ENCODE measurements at places on chromosomes 7 and 10.

- DNase-seq = no peak
Measured at GRCh38 chr7:73966062-73966940, 61.7 kb upstream of the ELN start.

DNA sequence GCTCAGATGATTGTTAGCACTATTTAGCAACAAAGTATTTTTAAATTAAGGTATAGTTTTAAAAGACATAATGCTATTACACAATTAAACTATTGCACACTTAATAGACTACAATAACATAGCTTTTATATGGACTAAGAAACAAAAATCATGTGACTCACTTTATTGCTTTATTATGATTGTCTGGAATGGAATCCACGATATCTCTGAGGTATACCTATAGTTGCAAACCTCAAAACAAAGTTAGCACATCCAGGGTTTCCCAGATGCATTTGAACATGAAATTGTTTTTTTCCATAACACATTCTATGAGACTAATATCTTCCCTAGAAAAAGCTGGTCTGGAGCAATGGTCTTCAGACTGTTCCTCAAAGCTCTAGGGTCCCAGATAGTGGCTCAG is 18.3 kb upstream of the RPEL1 start:
- no peak for DNase-seq

DNA sequence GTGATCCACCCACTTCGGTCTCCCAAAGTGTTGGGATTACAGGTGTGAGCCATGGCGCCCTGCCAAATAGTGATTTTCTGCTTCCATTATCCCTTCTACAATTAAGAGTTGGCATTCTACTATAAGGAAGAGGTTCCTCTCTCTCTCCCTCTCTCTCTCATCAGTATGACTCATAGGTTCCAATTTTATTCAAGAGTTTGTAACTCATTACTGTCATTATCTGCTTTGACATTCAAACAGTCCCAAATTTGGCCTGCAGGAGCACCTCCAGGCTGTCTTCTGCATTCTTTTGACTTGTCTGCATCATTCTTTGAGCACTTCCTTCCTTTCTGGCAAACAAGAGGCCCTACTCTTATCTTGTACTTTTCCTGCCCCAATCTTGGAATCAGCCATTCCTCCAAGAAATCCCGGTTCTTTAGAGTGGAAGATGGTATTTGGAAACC is 33.2 kb upstream of the CALU start:
- DNase-seq = peak; percentile 47

DNA sequence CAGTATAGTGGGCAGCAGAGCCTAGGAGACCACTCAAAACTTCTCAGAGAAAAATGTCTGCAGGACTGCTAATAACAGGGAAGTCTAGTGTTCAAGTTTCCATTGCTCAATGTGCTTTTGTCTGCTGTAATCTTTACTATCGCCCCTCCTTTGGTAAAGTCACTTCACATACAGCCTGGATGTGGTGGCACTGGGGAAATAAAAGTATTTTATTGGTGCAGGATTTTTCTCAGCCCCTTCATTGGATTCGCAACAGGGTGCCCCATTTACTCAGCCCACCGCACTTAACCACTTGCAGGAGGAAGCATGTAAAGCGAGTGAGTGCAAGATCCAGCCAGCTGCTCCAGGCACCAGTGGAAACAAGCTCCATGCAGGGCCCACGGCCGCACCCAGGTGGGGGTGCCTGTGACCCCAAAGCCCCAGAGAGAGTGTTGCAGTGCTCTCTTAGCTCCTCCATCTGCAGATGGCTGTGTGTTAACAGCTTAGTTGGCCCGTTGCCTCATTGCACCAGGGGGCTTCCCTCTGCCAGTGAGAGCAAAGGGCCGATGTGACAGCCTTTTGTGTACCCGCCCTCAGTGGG is 163.5 kb upstream of the TMEM72 start:
- DNase-seq = no peak

DNA sequence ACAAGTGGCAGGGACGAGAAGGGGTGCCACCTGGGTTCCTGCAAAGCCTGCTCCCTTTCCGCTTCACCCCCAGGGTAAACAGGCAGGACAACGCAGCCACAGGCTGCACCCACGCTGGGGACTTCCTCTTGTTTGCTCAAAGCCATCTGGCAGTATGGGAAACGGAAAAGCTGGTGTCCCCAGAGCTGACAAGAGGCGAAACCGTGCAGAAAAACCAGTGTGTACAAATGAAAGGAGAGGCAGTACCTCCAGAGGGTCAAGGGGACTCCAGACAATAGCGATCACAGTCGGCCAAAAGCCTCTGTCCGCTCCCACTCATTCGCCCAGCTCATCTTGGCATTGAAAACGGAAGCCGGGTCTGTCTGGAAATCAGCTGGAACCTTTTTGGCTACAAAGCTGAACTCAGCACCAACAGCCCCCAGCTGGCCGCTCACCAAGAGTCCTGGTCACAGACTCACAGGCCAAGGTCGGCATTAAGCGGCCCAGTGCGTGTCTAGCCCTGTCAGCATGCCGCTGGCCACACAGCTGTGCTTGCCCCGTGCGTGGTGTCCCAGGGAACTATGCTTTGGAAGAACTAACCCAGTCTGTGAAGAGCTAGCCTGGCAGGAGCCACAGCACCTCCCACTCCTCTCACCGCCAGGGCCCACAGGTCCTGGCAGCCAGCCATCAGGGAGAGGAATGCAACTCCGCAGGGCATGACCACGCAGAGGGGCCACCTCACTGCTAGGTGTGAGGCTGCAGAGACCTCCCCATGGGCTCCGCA is 10.4 kb downstream of the TNS3 start:
- peak; percentile 93 for DNase-seq

- no peak for DNase-seq
Measured at GRCh38 chr10:132626019-132626760, 88.6 kb downstream of the INPP5A start.

DNA sequence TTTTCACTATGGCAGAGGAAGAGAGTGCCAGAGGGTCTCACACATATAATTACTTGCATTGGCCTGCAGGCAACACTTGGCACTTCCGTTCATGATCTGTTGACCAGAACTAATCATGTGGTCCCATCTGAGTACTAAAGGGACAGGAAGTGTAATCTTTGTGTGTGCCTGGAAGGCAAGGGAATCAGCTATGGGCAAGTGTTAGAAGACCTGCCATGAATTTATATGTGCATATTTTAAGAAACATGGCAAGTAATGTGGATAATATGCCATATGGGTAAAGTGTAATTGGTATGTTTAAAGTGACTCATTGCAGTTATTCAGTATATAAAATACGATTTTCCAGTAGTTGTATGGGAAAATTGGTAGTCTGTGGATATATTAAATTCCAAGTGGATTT is 46.1 kb downstream of the CCSER2 start:
- no peak for DNase-seq

DNA sequence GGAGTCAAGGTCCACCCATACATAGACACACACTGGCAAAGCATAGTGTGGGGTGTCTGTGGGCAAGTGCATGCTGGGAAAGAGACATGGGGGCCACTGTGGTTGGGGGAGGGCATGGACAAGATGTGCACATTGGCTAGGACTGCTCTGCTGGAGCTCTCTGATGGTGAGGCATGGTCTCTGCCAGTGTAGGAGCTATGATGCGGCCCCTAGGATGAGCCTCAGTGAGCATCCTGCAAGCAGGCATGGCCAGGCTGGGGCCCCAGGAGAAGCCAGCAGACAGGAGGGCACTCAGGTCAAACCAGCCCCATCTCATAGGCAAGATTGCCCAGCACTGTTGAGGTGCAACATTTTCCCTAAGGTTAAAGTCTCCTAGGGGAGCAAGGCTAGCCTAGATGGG is 489.4 kb downstream of the DNAJB9 start:
- DNase-seq = no peak

GRCh38 chr10:128530301-128530700 is 404.1 kb upstream of the MKI67 start:
- no peak for DNase-seq

DNA sequence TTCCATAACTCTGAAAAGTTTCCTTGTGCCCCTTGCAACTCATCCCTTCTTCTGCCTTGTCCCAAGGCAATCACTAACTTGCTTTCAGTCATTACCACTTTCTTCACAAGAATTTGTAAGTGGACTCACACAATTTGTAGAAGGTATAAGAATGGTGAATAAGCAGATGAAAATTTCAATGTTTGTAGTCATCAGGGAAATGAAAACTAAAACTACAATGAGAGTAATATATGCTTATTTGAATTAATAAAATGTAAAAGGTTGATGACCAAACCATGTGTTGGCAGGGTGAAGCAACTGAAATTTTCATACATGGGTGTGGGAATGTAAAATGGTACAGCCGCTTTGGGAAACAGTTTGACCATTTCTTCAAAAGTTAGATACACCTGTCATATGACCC is 79.7 kb downstream of the GNAT3 start:
- no peak for DNase-seq

GRCh38 chr10:30188101-30188500 is 128.7 kb upstream of the JCAD start:
- peak; percentile 17 for DNase-seq
